ENCODE measurements at places on chromosomes 5 and 9.
A peak's percentile ranks its signal among the peaks of the same experiment; 100 is the strongest.

- DNase-seq, result peak; percentile 79
Measured at GRCh38 chr5:31638748-31639418, at the start of gene PDZD2. PDZD2 (plus strand) TSS chr5:31639131.

- DNase-seq, result peak; percentile 30
Measured at GRCh38 chr9:21813575-21814473, 11.4 kb downstream of the MTAP start.

DNA sequence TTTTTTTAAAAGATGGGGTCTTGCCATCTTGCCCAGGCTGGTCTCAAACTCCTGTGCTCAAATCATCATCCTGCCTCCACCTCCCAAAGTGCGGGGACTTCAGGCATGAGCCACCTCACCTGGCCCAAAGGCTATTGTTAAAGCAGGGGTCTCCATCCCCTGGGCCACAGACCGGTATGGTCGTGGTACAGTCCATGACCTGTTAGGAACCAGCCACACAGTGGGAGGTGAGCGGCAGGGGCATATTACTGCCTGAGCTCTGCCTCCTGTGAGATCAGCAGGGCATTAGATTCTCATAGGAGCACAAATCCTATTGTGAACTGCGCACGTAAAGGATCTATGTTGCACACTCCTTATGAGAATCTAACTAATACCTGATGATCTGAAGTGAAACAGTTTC is 7.3 kb upstream of the NOL6 start:
- DNase-seq, result no peak

DNA sequence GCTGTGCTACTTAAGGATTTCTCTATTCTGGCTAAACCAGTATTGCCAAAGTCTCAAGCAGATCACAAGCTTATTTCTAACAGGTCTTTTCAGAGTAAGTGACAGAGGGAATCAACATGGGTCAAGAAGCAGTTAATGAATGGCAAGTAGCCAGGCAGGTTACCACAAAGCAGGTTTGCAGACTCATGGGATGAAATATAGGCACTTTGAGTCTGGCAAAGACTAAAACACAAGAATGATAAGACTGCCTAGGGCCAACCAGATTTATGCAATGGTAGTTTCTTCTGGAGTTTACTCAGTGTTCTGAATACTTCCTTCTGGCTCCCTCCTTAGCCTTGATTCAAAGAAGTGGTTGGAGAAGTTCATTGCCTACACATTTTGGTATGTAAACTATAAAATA is 3.6 kb downstream of the HMGCS1 start:
- no peak for DNase-seq

GRCh38 chr9:13707612-13708576 is 428.4 kb upstream of the MPDZ start:
- DNase-seq, result no peak

GRCh38 chr5:92309336-92309991 is 926.3 kb upstream of the ARRDC3 start:
- DNase-seq, result no peak

- DNase-seq, result no peak
Measured at GRCh38 chr9:95147452-95148207, 169.9 kb downstream of the FANCC start.

- no peak for DNase-seq
Measured at GRCh38 chr9:130186051-130186450, 13.8 kb downstream of the NCS1 start.

DNA sequence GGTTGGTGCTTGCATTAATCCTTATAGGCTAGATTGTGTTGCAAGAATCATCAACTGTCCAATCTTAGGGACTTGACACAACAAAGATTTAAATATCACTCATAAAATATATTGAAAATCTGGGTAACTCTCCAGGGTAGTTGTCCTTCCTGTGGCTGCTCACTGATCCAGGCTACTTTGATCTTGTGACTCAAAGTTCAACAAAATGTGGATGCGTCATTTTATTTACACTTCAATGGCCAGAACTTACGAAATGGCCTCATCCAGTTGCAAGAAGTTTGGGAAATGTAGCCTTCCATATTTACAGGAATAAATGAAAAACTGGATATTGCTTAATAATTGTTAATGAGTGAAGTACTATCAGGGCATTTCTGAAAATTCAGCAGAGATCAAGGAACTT is 235.5 kb upstream of the ACTBL2 start:
- DNase-seq, result no peak

- no peak for DNase-seq
Measured at GRCh38 chr5:162154242-162154641, 86.7 kb downstream of the GABRG2 start.

- no peak for DNase-seq
Measured at GRCh38 chr5:31355337-31355736, 161.9 kb downstream of the CDH6 start.

GRCh38 chr9:27542508-27542907 is 12.9 kb upstream of the MOB3B start:
- DNase-seq, result no peak

- DNase-seq, result no peak
Measured at GRCh38 chr9:94080249-94080648, 4.0 kb upstream of the PTPDC1 start.

DNA sequence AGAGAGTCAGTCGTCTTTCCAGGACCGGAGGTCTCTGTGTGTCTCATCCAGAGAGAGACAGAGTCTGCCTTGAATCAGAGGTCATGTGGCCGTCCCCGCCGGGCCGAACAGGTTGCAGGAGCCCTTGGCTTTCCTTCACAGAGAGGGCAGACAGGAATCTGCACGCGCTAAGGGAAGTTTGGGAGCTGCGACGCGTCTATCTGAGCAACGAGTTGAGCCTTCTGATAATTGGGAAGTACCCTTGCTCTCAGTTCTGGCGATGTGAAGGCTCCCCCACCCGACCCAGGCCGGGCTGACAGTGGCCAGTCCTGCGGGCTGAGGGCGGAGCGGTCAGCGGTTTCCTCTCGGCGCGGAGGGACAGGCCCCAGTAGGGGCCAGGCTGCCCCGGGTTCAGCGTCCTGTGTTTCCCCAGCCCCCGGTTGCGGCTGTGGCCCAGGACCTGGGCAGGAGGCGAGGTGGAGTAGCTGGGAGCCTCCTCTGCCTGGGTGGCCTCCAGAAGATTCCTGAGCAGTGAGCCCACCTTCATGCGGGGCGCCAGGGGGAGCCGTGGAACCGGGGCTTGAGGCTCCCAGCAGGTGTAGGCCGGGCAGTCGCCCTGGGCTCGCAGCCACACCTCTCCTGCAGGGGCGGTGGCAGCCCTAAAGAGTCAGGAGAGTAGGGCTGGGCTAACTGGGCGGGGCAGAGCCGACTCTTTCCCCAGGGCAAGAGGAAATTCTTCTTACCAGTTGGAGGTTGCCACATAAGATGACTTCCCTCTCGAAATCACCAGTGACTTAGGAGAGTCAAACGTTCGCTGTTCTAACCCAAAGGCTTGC is 13.9 kb downstream of the NR2F1 start:
- no peak for DNase-seq

GRCh38 chr5:9957214-9957613 is 292.5 kb downstream of the ATPSCKMT start:
- DNase-seq, result no peak

DNA sequence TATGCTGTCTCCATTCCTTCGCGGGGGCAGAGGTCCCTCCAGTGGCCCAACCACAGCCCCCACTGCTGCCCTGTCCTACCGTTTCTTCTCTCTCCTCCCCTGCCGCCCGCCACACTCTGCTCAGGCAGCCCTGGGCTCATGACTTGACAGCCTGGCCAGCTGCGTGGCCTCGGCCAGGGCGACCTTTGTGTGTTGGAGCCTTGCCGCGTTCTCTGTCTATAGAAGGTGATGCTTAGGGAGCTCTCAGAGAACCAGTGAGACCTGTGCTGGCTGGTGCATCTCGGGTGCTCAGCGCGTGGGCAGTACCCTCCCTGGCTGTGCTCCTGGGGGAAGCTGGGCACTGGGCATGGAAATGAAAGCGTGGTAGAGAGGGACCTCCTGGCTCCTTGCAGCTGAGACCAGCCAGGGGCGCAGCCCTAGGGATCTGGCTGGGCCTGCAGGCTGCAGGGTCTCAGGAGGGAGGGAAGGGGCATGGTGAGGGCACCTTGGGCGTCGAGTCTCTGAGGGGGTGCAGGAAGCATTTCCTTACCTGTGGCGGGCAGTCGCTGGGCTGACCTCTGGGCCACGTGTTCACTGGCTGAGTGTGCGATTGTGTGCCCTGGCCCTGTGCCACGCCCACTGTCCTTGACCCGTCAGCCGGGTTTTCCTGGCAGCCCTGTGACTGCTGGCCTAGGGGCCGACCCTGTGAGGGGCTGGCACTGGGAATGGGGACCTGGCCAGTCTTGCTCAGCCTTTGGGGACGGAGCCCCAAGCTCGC is 50.3 kb downstream of the RXRA start:
- no peak for DNase-seq

GRCh38 chr5:73451224-73452130 is 2.9 kb upstream of the FOXD1 start:
- DNase-seq, result peak; percentile 68

GRCh38 chr9:2345013-2345412 is 276.6 kb upstream of the VLDLR start:
- no peak for DNase-seq

- no peak for DNase-seq
Measured at GRCh38 chr5:128199104-128199503, 115.5 kb downstream of the SLC12A2 start.
